ENCODE measurements at places on chromosomes 6 and 20. TPM values are rescaled to one million over a fixed set of nuclear protein-coding genes. Genes with fewer than 3 reads are reported as not detected.

The CTAGE9 gene
- not detected for total RNA-seq

The SLC22A3 gene
- not detected for total RNA-seq

The DEFB125 gene
- not detected for total RNA-seq

The SRC gene
- total RNA-seq = 6.2 TPM

The RAET1G gene
- not detected for total RNA-seq

The LST1 gene
- total RNA-seq = 30.6 TPM
